Stimulated activated CD8-positive, alpha-beta memory T cell treated with anti-CD3 and anti-CD28 coated beads, Interleukin-4, amount 100 ng/mL, for 24 hours (primary cell): ENCODE measurements at places on chromosomes 6 and 20.

- no peak for DNase-seq
These were observed 42.0 kb downstream of the TGM2 start for GRCh38 chr20:38123021-38123587.

- no peak for DNase-seq
These were observed 71.5 kb downstream of the BMP6 start for GRCh38 chr6:7797386-7797785.

- no peak for DNase-seq
These were observed 2.4 kb upstream of the TAF8 start for GRCh38 chr6:42047790-42048405.

- DNase-seq, result no peak
These were observed 226.5 kb upstream of the CITED2 start for GRCh38 chr6:139600919-139601475.

- no peak for DNase-seq
These were observed 7.9 kb upstream of the CHRNA4 start for GRCh38 chr20:63369024-63369530.

DNA sequence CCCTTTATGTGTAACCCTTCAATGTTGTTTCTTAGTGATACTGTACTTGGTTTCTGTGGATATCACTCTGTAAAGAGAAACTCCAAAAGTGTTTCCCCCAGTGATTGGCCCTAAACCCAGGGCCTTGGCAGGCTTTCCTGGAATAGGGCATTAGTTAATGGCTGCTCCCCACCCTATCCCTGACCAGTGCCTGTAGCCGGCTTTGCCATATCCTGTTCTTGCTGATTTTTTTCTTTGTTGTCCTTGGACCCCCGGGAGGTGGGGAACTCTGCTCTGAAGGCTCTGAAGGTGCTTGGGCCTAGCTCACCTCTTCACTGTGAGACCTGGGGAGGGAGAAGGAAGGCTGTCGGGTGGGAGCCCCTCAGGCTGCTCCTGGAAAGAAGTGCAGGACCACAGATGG lies 120.1 kb downstream of the TCP11 start:
- DNase-seq, result no peak

DNA sequence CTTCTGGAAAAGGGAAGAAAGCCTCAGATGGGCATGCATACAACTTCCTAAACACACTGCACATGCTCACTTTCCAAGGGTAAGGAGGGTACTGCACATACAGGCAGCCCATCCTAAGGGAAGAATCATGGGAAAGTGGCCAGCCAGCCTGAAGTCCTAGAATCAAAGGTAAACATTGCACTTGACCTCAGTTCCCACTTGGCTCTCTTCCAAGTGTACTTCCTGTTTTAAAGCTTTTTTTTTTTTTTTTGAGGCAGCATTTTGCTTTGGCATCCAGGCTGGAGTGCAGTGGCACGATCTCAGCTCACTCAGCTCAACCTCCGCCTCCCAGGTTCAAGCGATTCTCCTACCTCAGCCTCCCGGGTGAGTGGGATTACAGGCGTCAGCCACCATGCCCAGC lies 225.3 kb upstream of the EPHA7 start:
- no peak for DNase-seq

- DNase-seq, result no peak
These were observed 133.5 kb downstream of the MAN1A1 start for GRCh38 chr6:119215885-119216590.

DNA sequence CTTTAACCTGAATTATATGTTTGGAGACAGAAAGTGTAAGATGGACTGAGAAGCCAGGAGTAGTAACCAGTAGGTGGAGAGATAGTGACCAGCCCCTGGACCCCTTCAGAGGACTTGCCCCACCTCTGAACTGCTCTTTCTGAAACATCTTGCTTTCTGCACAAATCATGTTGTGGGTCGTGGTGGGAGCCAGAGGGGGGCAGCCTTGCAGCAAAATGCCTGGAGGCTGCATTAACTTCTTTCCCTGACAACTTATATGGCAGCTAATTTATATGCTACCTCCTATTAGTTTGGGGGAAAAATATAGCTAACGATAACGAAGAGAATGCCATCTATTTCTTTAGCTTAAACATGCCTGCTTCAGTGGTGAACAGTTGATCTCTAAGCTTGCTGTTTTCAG lies 859.8 kb downstream of the MAFB start:
- DNase-seq, result no peak

DNA sequence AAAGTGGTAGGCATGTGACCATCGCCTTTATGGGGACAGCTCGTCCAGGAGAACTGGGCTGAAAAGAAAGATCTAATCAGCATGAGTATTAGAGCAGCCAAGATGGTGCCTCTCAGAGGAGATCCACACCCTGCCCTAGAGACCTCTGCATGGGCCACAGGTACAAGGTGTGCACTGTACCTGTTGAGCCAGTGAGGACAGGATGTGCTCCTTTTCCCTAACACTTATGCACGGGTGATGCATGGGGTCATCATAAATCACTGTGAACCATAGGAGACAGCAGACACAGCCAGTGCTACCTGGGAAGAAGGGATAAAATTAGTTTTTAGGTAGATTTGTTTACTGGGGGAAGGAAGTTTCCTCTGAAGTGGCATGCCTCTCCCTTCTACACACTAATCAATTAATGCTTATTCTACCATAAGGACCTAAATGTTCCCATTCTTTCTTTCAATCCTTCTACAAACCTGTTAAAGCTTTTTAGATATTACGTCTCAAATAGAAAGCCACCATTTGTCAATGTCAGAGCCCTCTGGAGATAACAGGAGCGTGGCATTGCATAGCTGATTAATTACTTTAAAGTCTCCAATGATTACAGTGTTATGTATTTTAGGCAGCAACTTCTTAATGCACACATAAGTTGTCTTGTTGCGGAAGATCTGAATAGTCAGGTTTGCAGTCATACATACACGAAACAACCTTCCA lies 13.6 kb downstream of the SLC17A2 start:
- DNase-seq, result no peak

- DNase-seq, result no peak
These were observed 105.7 kb downstream of the PLEKHG1 start for GRCh38 chr6:150705392-150705791.

GRCh38 chr20:54044156-54044555 lies 26.2 kb downstream of the BCAS1 start:
- DNase-seq, result no peak

DNA sequence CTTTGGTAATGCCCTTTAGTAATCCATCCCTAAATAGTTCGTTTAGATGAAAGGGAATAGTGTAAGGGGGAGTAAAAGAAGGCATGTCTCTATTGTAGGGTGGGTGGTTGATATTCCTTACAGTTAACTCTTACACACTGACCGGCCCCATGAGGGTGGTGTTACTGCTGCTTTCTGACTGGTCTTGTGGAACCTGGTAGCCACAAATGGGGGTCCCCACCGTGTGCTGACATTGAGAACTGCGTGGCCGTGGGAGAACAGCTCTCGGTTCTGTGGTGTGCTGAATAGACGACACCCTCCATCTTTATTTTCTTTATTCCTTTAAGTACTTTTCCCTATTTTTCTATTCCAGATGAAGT lies 19.3 kb downstream of the MRAP2 start:
- no peak for DNase-seq

DNA sequence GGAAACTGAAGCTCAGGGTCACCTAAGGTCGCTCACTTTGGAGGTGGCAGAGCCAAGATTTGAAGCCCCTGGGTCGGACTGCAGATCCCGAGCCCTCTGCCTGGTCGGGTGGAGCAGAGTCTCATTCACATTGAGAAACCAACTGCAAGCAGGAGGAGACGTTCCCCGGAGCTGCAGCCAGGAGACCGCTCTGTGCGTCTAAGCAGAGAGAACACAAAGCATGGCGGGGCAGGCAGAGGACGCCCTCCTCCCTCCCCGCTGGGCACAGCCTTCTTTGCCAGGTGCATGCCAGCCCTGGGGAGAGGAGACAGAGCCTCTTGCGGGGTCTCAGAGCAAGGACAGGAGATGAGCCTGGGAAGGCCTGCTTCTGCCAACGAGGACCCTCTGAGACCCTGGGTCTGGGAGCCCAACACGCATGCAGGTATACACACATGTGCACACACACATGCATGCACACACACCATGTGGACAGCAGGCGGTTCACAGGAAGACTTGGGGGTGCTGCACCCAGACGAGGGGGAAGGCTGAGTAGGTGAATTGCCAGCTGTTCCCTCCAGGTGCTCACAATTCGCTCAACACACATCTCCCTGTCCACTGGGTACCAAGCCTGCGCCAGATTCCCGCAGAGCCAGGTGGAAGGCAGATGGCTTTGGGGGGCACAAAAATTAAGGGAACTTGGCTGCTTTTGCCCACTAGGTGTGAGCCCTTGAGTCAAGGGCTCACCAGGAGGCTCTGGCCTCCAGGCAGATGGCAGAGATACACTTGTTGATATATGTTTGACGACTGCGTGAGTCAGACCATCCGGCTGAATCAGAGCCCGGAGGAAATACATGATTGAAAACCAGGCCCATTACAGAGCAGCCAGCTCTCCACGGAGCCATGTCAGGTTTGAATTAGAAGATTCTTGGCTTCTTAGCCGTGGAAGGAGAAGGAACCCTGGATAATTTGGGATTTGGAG lies 5.5 kb upstream of the NTSR1 start:
- no peak for DNase-seq

DNA sequence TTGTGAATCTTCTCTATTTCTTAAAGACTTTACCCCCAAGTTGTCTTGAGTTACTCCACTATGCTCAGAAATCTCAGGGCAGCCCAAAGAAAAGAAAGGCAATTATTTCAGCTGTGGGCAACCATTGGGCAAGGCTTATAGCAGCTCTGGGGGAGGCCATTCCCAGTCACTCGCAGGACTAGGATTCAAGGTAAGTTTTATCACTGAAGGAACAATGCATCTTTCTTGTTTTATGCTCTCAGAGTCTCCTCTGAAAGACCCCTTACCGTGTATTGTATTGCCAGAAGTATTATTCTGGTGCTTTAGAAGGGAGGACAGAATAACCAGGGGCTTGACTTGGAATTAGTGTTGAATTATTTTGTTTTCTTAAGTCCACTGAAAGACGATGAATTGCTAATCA lies 586.3 kb upstream of the MAP3K7 start:
- no peak for DNase-seq

DNA sequence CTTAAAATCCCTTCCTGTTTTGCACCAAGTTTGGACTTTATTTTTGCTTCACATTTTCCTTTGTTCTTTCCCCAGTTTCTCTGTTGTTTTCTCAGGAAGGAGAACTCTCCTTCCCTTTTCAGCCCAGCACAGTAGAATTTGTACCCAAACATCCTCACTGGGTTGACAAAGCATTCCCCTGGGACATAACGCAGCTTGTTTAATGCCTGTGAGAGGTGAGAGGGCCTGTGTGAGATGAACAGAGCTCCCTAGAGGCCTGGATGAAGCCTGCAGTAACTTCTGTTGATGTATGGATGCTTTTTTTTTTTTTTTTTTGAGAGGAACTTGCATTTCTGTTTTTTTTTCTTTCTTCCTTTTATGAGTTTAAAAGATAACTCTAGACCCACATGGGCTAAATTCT lies 104.9 kb upstream of the SLC22A23 start:
- no peak for DNase-seq

DNA sequence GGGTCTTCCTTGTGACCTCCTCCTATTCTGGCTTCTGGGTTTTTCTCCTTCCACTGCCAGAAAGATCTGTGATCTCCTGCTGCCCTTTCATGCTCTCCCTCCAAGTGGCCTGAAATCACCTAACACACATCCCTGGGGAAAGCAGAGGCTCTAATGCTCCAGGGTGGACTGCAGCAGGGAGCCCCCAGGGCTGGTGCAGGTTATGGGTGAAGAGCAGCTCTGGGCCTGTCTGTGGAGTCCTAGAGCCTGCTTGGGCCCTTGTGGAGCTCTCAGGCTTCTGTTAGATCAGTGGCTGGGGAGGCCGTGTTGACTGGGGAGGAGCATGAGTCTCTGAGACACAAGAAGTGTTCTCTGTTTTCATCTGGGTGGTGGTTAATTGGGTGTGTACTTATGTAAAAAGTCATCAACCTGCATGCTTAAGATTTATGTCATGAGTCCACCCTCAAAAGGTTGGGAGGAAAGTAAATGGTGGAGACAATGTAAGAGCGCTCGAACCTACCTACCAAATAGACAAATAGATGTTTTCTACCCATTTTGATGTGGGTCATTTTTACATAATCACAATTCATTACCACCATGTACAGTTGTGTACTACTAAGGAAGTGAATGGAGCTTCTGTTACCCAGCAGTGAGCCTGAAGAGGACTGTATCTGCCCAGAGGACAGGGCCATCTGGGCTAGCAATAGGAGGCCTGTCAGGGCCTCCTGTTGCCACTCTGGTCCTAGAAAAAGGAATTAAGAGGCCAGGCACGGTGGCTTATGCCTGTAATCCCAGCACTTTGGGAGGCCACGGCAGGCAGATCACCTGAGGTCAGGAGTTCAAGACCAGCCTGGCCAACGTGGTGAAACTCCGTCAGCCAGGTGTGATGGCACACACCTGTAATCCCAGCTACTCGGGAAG lies 32.0 kb upstream of the RNF8 start:
- DNase-seq, result no peak
